ENCODE measurements at places on chromosomes 16 and 17.

GRCh38 chr16:29316761-29317183 lies 89.7 kb downstream of the NPIPB11 start:
- H3K4me1 ChIP-seq = no peaks in the 10 kb centered on the region
- no peaks in the 10 kb centered on the region for H3K36me3 ChIP-seq
- H3K27ac ChIP-seq = no peak overlapping the region
- no peak overlapping the region for H3K4me3 ChIP-seq
- no peaks in the 10 kb centered on the region for H3K27me3 ChIP-seq
- DNase-seq = no peak

DNA sequence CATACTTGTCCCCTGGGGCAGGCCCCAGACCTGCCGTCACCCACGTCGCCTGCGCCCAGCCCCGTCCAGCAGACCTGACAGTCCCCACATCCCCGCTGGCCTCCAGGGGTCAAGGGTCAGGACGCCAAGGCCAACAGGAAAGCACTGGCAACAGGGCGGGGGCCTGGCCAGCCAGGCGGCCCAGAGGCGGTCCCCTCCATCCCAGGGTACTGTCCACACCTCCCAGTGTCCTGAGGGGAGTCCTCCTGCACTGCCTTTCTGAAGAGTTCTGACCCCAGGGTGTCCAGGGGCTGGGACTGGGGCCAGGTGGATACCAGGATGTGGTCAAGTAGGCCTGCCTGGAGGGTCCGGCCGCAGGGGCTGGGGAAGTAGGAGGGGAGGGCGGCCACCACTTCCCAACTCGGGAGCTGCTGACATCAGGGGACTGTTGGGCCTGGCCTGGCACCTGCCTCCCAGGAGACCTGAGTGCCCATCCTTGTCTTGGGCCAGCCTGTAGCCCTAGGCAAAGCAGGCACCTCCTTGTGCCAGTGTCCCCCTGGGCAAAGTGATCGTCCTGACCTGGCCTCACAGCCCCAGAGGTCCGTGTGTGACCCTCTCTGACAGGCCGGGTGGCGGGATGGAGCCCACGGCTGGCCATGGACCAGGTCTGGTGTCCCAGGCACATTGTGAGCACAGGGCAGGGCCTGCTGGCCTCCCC lies 6.7 kb upstream of the AXIN1 start:
- H3K27me3 ChIP-seq = no peaks in the 10 kb centered on the region
- no peak overlapping the region for H3K27ac ChIP-seq
- DNase-seq = no peak
- no peaks in the 10 kb centered on the region for H3K36me3 ChIP-seq

DNA sequence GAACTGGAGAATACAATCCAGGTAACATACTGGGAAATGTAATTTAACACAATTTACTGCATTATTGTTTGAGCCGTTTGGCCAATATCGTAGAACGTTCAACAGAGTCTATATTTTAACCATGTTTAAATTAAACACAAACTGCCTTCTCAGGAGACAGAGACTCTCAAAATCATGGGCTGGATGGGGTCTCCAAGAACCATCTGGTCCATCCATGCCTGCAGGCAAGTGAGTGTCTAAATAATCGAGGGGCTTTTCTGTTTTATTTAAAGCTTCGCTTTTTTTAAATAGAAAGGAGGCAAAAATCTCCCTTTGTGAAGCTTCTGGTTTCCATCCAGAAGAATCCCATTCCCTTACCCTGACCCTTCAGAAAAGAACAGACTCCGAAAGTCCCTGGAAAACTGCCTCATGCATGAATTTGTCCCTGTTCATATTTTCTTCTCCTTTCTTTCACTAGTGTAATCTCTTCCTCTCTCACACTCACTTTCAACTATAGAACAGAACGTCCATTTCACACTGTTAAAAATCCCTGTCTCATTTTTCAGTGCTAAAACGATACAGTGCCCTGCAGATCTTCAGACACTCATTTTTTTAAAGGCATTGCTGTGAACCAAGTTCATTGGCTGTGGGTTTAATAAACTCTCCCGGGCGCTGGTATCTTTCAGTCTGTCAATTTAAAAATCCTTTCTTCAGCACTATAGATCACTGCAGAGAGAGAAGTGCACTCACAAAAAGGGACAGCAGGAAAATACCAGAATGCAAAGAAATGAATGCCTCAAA lies 111.4 kb upstream of the TOM1L1 start:
- no peaks in the 10 kb centered on the region for H3K36me3 ChIP-seq
- no peaks in the 10 kb centered on the region for H3K27me3 ChIP-seq
- H3K4me1 ChIP-seq = no peaks in the 10 kb centered on the region
- no peak overlapping the region for H3K27ac ChIP-seq
- no peak overlapping the region for H3K4me3 ChIP-seq

DNA sequence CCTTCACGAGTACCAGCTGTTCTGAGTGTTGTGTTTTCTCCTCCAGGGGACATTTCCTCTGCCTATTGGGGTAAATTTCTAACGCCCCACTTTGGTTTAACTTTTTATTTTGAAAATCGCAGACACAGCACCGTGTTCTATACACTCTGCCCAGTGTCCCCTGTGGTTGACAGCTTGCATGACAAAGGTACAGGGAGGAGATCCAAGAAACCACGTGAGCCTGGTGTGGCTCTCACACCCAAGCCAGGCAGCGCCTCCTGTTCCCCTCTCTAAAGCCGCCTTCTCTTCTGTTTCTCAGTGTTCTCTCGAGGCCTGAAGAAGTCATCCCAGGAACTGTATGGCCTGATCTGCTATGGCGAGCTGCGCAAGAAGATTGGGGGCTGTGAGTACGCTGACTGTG lies 25.4 kb downstream of the CRAMP1 start:
- no peaks in the 10 kb centered on the region for H3K4me1 ChIP-seq
- no peak overlapping the region for H3K4me3 ChIP-seq
- no peak for DNase-seq
- no peak overlapping the region for H3K27ac ChIP-seq
- H3K36me3 ChIP-seq = peaks cover 30% of the 10 kb centered on the region

- peaks cover 2% of the 10 kb centered on the region for H3K27me3 ChIP-seq
- peaks cover 3% of the 10 kb centered on the region for H3K4me1 ChIP-seq
- DNase-seq = peak; percentile 88
- H3K27ac ChIP-seq = peak within 1 kb of the TSS; percentile 71
- peaks cover 3% of the 10 kb centered on the region for H3K36me3 ChIP-seq
These were observed at the start of gene LPCAT2 for GRCh38 chr16:55508941-55509931. Gene LPCAT2 (plus strand): TSS chr16:55509072. CDS start chr16:55509182, 110 bp downstream.

GRCh38 chr17:78718575-78719208 lies 63.4 kb downstream of the CYTH1 start:
- no peak for DNase-seq
- no peaks in the 10 kb centered on the region for H3K27me3 ChIP-seq
- H3K4me1 ChIP-seq = peaks cover 35% of the 10 kb centered on the region
- H3K36me3 ChIP-seq = no peaks in the 10 kb centered on the region
- no peak overlapping the region for H3K4me3 ChIP-seq
- peak overlapping the region; percentile 24 for H3K27ac ChIP-seq

DNA sequence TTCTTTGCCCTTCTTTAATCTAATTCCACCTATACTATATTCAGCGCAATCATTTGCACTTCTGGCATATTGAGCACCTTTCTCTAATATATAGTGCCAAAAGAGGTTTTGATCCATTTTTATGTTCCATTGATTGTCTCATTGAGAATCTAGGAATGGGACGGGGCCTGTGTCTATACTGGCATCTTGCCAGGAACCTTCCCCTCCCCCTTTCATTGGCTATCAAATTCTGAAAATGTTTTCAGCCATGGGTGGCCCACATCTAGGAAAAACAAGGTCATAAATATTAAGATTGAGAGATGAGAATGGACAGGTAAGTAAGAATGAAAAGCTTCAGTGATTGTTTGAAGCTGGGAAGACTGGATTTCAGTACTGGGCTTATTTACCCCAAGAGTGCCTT lies 159.9 kb downstream of the FTO start:
- DNase-seq = no peak
- H3K27me3 ChIP-seq = no peaks in the 10 kb centered on the region
- H3K36me3 ChIP-seq = no peaks in the 10 kb centered on the region
- H3K4me3 ChIP-seq = no peak overlapping the region

- H3K4me3 ChIP-seq = no peak overlapping the region
- H3K27ac ChIP-seq = peak overlapping the region; percentile 55
- no peaks in the 10 kb centered on the region for H3K27me3 ChIP-seq
These were observed 186.5 kb downstream of the STX8 start for GRCh38 chr17:9389111-9389527.

DNA sequence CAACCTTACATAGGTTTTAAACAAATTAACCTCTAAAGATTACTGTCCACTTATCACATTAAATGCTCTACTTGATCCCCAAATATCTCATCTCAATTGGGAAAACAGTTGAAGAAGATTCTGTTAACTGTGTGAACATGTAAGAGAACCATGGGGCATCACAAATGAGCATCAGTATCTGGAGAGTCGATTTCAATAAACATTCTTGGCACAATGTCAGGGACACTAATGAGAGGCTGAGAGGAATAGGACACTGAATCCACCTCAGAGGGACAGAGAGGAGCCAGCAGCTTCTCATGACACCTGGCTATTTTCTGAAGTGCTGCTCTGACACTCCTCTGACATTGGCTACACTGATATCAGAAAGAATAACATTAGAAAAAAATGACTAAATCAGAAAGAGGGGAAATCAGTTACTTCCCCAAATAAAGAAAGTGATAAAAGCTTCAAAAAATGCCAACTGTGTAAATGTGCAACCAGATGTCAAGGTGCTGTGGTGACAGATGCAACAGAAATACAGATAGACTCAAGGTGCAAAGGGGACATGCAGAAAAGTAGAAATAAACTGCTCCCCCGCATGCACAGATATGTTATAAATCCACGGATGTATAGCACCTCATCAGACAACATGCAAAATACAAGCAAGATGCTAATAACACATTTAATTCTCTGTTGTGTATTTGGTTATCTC lies 67.4 kb downstream of the SNX11 start:
- no peaks in the 10 kb centered on the region for H3K36me3 ChIP-seq
- H3K27me3 ChIP-seq = no peaks in the 10 kb centered on the region
- H3K27ac ChIP-seq = no peak overlapping the region
- no peak overlapping the region for H3K4me3 ChIP-seq
- no peak for DNase-seq

GRCh38 chr17:4584917-4585637 lies 748 bp downstream of the SMTNL2 start:
- H3K27ac ChIP-seq = no peak overlapping the region
- DNase-seq = no peak
- no peaks in the 10 kb centered on the region for H3K4me1 ChIP-seq
- peaks cover 18% of the 10 kb centered on the region for H3K27me3 ChIP-seq

DNA sequence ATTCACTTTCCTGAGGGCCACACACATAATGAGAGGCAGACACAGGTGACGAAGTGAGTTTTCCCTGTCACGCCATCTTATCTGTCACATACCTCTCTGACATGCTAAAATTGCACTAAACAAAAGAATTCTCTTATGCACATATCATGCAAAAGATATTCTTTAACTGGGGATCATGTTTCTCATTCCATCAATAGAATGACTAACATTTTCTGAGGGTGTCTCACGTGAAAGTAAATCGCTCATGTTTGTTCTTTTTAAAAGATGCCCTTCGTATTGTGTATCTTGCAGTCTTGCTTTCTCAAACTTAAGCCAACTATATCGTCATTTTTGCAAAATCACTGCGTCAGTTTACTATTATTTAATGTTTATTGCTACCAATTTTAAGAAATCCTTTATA lies 306.4 kb downstream of the WWOX start:
- DNase-seq = no peak
- H3K4me1 ChIP-seq = no peaks in the 10 kb centered on the region
- H3K4me3 ChIP-seq = no peak overlapping the region
- H3K36me3 ChIP-seq = no peaks in the 10 kb centered on the region

GRCh38 chr17:57357830-57358430 lies 101.6 kb downstream of the MSI2 start:
- DNase-seq = no peak
- H3K4me1 ChIP-seq = peaks cover 32% of the 10 kb centered on the region
- no peaks in the 10 kb centered on the region for H3K27me3 ChIP-seq
- no peak overlapping the region for H3K4me3 ChIP-seq
- H3K36me3 ChIP-seq = no peaks in the 10 kb centered on the region
- peak overlapping the region; percentile 46 for H3K27ac ChIP-seq

DNA sequence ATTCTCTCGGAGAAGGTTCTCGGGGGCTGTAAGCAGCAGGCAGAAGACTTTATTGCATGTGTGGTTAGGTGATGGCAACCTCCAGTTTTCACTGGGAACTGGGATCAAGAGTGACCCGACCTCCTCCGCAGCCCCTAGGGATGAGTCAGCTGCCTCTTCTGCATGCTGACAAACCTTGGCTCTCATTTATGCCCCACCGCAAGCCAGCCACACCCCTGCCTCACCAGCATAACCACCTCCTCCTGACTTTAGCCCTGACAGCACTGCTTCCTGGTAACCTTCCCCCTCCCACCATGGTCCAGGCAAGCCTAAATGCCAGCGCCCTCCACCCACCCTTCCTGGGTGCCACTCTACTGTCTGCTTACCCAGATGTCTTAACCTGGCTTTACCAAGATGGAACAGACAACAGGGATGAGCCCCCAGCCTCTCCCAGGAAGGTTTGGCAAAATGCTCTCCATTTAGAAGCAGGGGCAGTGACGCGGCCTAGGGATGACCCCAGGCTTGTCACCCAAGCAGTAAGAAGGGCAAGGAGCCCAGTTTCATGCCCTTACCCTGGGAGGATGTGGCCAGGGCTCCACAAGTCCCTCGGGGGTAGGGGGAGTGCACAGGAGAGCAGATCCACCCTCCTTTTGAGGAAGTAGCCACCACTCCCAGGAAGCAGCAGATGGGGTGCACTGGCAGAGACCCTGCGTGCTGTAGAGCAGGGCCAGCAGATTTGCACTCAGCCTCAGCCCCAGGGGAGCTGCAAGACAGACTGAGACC lies 73.5 kb downstream of the GOSR1 start:
- no peak for DNase-seq
- no peaks in the 10 kb centered on the region for H3K27me3 ChIP-seq
- H3K4me3 ChIP-seq = no peak overlapping the region
- H3K4me1 ChIP-seq = no peaks in the 10 kb centered on the region

DNA sequence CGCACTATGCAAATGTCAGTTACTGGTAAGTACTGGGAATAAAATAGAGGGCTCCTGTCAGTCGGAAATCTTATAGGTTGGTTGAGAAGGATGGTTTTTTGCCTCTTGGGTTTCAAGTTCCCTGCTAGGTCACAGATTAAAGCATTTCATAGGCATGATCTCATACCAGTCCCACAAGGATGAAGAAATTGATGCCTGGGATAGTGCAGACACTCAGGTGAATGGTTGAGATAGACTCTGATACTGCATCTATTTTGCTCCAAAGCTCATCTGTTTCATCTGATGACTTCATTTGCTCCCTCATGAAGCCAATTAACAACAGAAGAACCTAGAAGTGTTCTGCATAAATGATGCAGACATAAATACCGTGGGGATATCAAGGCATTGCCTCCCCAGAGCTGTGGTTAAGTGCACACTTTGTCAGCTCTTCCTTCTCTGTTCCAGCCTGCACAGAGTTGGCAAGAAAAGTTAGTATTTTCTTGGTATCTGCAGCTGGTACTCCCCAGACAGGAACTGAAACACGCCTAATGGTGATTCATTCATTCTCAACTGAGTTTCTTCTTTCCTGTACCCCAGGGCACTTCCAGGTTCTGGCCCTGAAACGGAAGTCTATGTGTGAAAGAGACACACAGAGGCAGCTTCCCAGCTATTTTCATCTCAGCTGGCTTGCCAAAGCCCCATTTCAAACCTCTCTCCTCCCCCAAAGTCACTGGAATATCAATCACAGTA lies 418.3 kb upstream of the SALL1 start:
- H3K4me3 ChIP-seq = no peak overlapping the region
- no peaks in the 10 kb centered on the region for H3K4me1 ChIP-seq
- H3K36me3 ChIP-seq = no peaks in the 10 kb centered on the region
- no peak overlapping the region for H3K27ac ChIP-seq
- no peak for DNase-seq

Data from small intestine (tissue), 16 donors.